ENCODE measurements at places on chromosomes 16 and 17.

GRCh38 chr16:70402916-70403659 is 35.8 kb downstream of the ST3GAL2 start:
- no peak for DNase-seq

DNA sequence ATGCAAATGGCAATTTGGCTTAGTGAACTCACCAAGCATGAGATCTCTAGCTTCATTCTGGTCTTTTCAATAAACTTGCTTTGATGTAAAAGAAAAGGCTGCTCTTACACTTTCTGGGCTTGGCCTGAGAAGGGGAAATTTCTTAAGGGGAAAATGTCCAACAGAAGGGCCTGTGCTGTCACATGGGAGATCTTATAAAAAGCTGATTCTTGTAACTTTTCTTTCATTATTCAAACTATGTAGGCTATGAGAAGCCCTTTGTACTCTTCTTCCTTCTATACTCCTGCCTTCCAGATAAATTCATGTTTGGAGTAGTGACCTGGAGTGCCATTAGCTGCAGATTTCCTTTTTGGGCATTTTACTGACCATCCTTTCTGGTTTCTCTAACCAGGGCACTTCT is 16.9 kb downstream of the LIMD2 start:
- DNase-seq = no peak

GRCh38 chr16:8572919-8573724 is 17.2 kb downstream of the TMEM114 start:
- no peak for DNase-seq

GRCh38 chr16:58684001-58684353 is 593 bp downstream of the SLC38A7 start:
- DNase-seq = no peak

GRCh38 chr17:5619088-5619740 is 34.9 kb upstream of the NLRP1 start:
- no peak for DNase-seq

GRCh38 chr17:1228781-1229348 is 41.4 kb upstream of the BHLHA9 start:
- no peak for DNase-seq

- no peak for DNase-seq
Observed at GRCh38 chr16:4111748-4112696, 4.2 kb downstream of the ADCY9 start.

- no peak for DNase-seq
Observed at GRCh38 chr17:62827746-62828485, 19.8 kb upstream of the MARCHF10 start.

- DNase-seq = no peak
Observed at GRCh38 chr16:20743591-20743990, 2.0 kb upstream of the THUMPD1 start.

DNA sequence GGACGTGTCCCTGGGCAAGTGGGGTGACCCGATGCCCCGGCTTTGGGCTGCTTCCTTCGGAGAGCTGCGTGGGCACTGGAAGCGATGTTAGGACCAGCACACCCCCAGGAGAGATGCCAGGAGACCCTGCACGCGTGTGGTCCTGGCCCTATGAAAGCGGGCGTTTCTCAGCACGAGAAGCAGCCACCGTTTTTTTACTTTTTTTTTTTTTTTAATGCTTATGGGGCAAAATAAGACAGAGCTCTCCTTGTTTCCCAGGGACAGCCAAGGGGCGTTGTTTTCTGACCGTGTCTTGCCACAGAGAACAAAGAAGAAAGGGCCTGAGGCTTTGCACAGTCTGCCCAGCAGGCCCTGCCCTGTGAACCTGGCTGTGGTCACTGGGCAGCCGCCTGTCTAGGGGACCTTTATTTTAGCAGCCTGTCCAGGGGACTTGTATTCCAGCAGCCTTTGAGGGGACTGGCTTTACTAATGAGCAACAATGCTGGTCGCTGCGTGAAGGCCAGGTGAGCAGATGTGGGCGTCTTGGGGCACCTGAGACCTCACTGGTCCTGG is 996 bp downstream of the SLC25A10 start:
- DNase-seq = no peak

- DNase-seq = no peak
Observed at GRCh38 chr17:81090361-81091136, 55.6 kb downstream of the BAIAP2 start.
